ENCODE measurements at places on chromosomes 3 and 15.
A peak's percentile ranks its signal among the peaks of the same experiment; 100 is the strongest.

GRCh38 chr3:197847866-197848401, 56.9 kb downstream of the LRCH3 start:
- no peak for DNase-seq

GRCh38 chr3:29850641-29851040, 569.8 kb downstream of the RBMS3 start:
- DNase-seq: no peak

DNA sequence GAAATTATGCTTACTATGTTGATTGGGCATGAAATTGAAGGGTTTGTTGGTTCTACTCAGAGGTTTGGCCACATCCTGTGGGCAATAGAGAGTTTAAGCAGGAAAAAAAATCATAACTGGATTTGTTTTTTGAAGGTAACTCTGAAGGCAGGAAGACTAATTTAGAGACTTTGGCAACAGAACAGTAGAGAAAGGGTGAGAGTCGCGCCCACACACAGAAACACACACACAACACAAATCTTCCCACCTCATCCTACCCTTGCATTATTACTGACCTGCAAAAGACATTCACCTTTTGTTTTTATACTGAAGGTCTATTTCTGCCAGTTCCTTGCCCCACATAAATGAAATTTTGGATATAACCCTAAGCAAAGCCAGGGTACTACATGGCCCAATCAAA, 270.6 kb downstream of the TBL1XR1 start:
- no peak for DNase-seq

DNA sequence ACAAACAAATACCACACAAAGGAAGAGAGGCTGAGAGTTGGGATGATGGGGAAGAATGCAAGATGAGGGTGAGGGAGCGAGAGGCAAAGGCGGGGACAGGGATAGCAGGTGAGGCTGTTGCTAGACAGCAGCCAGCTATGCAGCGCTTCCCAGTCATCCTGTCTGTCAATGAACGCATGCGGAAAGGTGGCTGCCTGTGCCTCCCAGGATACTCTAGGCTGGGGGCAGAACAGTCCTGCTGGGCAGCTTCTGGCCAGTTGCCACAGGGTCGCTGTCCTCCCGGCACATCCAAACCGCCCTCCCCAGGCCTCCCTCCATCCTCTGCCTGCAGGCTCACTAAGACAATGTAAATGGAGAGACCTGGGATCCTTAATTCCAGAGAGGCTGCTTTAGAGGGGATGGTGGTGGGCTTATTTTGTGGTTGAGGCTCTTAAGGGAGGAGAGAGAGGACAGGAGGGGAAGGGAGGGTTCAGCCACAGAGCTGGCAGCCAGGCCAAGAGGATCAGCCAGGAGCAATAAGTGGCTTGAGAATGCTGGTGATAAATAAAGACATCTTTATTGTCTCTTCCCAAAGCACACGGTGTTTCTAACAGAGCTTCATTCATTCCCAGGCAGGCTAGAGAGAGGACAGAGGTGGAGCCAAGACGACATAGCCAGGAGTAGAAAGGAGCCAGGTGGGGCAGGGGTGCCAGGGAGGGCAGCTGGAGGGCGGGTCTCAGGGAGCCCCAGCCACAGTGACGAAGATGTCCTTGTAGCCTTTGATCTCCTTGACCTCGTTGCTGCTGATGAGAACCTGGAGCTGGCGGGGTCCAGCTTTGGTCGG, 9.2 kb upstream of the TGM5 start:
- DNase-seq: no peak

DNA sequence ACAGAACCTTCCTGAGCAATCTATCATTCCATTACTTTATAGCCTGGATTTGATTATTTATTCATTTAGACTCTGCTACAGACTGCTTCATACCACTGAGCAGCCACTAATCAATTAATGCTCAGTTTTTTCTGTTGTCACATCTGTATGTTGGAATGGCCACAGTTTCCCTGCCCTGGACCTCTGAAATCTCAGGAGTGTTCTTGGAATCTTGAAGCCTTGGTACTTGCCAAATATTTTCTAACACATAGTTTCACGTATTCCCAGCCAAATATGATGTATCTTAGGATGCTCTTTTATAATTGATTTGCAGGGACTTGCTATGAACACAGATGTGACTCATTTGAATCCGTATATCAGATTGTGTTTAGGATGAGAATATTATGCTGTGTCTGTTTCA, 225.8 kb downstream of the TAFA4 start:
- DNase-seq: no peak

DNA sequence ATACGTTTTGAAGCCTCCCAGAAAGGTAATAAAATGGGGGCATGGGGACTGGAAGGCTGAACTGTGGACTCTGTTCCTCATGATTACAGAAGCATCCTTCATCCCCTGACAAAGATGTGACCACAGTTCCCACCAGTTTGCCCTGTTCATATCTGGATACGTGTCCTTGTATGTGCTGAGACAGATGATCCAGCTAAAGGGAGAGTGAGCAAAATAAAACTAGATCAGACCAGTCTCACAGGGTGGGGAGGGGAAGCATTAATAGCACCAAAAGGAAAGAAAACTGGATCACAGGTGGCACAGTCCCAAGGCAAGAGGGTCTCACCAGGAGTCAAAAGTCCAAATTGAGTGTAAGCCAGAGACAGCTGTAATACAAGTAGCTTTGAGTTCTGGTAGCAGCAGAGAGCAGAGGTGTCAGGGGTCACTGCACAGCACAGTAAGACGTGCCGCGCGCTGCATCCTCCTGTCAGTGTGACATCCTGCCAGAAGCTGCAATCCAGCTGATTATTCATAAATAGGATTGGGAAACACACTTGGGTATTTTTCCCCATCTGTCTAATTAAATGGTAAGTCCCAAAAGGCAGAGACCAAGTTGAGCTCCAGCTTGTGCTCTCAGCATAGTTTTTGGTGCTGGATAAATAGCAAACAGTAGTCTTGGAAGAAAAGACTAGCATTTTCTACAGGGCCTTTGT, 560.0 kb upstream of the CFAP20DC start:
- no peak for DNase-seq

DNA sequence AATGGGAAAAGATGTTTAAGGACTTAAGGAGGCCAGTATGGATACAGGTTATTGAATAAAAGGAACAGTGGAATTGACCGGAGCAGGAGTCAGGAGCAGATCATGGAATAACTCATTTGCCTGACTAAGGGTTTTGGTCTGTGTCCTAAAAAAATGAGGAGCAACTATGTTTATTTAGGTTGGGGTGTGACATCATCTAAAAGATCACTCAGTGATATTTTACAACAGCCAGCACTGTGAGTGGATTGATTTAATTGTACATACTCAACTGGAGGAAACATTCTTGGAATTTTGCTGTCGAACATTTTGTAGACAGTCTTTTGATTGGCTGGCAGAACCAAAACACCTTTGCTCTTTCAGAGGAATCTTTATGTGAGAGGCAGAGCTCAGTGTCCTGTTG, 348.6 kb upstream of the CDIN1 start:
- DNase-seq: no peak

DNA sequence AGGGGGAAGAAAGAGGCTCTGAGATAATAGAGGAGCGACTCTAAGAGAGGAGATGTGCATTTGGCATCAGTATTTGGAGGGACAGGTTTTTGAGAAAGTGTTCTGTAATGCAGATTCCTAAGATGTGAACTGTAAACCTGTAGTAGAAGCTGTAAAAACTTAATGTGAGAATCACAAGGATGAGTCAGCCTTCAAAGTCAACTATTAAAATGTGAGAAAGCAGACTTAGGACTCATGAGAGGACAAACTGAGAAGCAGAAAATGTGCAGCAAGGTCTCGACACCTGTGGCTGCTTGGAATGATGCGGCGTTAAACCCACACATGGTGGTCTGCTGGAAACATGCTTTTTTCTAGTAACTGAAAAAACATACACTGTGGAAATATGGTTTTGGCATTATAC, 36.0 kb downstream of the USP13 start:
- peak; percentile 17 for DNase-seq

GRCh38 chr3:67640023-67640660, 14.3 kb downstream of the SUCLG2 start:
- DNase-seq: no peak

DNA sequence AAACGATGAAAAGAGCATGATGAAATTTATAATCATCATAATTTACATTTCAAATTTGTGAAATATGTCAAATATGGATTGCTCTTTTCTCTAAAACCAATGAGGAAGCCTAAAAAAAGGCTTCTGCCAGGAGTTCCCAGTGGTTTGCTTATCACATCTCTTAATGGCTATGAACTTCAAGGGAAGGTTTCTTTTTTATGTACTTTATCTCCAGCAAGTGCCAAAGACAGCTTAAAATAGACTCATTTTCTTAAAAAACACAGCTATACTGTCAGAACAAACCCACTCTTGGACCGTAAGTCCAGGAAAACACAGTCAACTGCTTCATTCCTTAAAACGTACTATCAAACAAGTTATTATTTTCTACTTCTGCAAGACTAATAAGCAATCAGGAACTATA, 80.2 kb downstream of the DLG1 start:
- no peak for DNase-seq

DNA sequence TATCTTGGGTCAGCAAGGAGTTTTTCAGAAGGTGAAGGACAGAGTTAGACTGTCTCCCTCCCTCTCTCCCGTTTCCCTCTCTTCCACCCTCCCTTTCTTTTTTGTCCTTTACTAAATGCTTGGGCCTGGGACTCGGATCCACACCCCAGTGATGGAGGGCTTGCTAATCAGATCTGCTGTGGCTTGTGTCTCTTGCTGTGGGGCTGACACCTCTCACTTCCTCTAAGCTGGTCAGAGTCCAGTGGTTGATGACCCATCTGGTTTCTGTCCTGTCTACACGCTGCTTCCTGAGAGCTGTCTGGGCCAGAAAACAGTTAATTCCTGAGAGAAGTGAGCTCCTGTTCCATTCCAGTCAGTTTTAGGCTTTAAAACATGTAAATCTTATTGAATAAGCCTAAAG, 849 bp downstream of the TRAK1 start:
- no peak for DNase-seq

DNA sequence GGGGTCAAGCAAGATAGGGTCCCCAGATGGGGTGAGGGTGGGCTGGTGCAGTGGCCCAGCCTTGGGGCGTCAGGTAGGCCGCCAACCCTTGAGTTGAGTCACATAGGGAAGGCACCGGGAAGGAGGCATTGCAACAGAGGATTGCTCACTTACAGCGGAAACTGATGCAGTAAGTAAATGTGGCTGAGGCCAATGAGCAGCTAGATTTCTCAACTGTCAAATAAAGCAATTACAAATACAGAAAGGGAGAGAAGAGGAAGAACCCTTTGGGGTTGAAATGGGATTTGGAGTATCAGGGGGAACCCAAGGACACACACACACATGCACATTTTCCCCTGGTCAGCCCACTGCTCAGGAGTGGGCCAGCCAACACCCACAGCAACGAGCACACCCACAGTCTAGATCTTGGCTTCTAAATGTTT, 44.0 kb downstream of the CHSY1 start:
- peak; percentile 78 for DNase-seq

GRCh38 chr15:57684491-57685151, 21.9 kb upstream of the POLR2M start:
- DNase-seq: no peak

GRCh38 chr3:55826731-55827496, 339.8 kb upstream of the WNT5A start:
- DNase-seq: no peak

GRCh38 chr3:183477801-183478456, 49.5 kb upstream of the MCF2L2 start:
- DNase-seq: no peak

- no peak for DNase-seq
Observed at GRCh38 chr3:64623125-64623524, 64.7 kb downstream of the ADAMTS9 start.

DNA sequence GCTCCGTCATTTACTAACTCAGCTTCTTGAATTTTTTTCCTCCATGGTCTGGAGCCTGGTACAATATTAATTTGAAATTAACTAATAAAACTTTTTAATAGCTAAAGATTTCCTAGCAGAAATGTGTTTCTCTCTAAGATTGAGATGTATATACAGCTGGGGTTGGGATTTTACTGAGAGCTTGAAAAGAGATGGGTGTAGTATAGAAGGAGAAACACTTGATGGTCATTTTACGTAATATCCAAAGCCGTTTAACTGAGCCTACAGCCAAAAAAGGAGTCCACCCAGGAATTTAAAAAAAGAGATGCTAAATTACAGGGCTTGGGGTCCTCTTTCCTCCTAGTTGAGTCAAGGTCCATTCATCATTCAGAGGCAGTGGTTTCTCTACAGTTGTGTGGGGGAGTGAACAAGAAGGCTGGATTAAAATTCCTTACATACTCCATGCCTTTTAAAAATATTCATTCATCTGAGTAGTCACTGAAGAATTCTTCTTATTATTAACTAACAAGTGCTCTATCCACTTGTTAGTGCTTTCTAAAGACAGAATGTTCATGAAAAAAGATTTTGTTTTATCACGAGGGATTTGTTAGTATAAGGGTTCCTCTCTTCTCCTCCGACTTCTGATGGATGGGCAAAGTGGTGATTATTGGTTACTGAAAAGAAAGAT, 255.3 kb upstream of the IL12A start:
- DNase-seq: peak; percentile 61

DNA sequence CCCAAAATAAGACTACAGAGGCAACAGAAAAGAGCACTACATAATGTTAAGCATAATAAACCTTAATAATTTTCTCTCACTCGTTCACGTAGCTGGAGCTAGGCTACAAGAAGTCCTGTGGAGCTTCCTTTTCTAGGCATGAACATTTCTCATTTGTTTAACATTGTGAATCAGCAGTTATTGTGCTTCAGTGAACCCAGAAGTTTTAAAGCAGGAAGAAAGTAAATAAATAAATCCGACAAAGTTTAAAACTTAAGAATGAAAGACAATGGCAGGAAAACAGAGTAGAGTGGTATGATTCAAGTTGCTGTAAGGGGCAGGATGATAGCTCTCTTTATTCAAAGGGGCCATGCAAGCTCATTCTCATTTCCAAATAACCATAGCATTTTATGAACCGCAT, 191.8 kb downstream of the LSAMP start:
- DNase-seq: no peak

DNA sequence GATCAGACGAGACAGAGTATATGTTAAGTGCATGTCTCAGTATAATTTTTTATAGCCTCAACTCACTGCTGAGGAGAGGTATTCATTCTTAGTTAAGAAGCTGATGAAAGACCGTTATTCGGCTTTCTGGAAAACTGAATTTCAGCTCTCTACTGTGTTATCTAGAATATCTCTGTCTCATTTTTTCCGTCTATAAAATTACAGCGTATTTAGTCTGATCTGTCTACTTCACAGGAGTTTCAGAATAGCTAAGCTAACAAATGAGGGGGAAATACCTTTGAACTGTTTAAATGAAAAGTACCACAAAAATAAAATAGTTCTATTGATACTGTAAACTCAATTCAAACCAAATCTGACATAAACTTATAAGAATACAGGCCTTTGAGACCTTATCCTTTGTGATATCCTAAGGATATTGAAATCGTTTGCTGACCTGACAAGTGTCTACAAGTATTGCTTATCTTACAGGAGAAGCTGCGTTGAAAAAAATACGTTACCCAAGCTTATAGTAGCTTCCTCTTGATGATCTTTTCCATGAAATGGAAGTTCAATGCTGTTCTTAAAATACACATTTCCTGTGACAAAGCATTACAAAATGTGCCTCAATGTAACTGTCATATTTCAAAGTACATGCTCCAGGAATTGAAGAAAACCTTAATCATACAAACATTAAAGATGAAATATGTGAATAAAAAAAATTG, 104.6 kb downstream of the IL1RAP start:
- no peak for DNase-seq
